ENCODE measurements at places on chromosomes 7 and 10. TPM values are rescaled to one million over a fixed set of nuclear protein-coding genes. Genes with fewer than 3 reads are reported as not detected.

GRCh38 chr7:55774327-55775050, 88.1 kb downstream of the SEPTIN14 start:
- no peak for DNase-seq

CASP7 gene
- 27.9 TPM for polyA plus RNA-seq

GRCh38 chr7:11343818-11344413, 370.2 kb downstream of the PHF14 start:
- DNase-seq = no peak

NRF1 gene
- 26.1 TPM for polyA plus RNA-seq

DNA sequence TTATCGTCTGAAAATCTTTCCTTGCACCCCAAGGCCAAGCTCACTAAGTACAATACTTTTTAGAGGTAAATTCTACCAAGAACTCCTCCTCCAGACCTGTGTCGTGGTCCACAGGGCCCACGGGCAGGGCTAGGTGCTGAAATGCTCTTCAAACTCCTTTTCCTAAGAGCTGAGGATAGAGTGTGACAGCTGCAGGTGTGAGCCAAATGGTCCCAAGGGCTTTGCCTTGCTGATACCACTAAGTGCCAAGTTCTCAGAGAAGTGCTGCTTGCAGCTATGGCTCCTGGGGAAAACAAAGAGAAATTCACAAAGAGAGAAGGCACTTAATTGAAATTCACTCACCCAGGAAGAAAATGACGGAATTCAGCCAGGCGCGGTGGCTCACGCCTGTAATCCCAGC, 868.9 kb upstream of the AUTS2 start:
- no peak for DNase-seq

GRCh38 chr10:46264737-46265368, 21.9 kb upstream of the ANTXRL start:
- DNase-seq = no peak

- no peak for DNase-seq
These were observed 70.6 kb downstream of the NPS start for GRCh38 chr10:127619546-127620325.

TRIL gene
- 65.6 TPM for polyA plus RNA-seq

- DNase-seq = no peak
These were observed 467.0 kb upstream of the POT1 start for GRCh38 chr7:125396466-125397151.

- no peak for DNase-seq
These were observed 102.1 kb upstream of the WDR11 start for GRCh38 chr10:120749072-120749471.

FKBP6 gene
- 0.29 TPM for polyA plus RNA-seq

GRCh38 chr7:159097661-159098423, 46.8 kb downstream of the VIPR2 start:
- no peak for DNase-seq

DNA sequence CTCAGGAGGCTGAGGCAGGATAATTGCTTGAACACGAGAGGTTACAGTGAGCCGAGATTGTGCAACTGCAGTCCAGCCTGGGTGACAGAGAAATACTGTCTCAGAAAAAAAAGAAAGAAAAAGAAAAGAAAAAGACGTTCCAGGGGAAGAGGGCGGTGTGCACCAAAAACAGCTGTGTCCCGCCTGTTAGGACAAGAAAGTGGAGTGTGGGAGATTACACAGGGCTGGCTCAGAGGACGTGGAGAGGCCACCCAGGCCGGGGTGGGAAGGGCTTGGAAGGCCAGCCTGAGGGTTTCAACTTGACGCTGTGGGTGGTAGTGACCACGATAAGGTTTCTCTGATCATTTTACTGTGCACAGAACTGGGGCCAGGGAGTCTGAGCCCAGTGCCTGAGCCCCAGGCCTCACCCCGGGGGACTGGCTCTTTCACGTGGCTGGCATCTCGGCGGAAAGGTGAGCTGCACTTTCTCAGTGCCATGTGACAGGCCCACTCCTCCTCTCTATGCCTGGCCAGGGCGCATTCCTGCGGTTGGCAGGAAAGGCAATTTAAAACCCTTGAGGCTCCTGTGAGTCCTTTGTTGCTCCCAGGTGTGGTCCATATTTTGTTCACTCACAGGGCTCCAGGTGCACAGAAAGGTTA, 13.9 kb downstream of the RHBDD2 start:
- no peak for DNase-seq

SLC18A3 gene
- polyA plus RNA-seq = 0.06 TPM

DNA sequence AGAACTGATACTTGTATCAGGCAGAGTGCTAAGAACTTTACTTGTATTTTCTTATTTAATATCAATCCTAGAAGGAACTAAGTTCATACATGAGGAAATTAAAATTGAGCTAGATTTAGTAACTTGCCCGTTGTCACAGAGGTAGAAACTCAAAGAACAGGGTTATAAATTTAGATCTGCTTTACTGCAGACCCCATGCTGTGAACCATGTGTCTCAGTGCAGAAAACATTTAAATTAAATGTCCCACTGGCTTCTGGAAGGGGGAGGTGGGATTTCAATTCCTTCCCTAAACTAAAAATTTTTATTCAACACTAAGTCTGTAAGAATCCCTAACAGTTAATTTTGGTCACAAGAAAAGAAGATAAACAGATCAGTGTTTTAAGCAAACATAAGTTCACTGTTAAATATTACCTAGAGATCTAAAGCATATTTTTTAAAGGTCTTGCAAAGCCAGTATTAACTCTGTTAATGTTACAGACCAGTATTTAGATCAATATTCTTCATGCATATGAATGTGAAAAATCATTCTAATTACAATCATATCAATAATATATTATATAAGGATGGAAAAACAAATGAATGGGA, 23.1 kb downstream of the WASL start:
- no peak for DNase-seq

DNA sequence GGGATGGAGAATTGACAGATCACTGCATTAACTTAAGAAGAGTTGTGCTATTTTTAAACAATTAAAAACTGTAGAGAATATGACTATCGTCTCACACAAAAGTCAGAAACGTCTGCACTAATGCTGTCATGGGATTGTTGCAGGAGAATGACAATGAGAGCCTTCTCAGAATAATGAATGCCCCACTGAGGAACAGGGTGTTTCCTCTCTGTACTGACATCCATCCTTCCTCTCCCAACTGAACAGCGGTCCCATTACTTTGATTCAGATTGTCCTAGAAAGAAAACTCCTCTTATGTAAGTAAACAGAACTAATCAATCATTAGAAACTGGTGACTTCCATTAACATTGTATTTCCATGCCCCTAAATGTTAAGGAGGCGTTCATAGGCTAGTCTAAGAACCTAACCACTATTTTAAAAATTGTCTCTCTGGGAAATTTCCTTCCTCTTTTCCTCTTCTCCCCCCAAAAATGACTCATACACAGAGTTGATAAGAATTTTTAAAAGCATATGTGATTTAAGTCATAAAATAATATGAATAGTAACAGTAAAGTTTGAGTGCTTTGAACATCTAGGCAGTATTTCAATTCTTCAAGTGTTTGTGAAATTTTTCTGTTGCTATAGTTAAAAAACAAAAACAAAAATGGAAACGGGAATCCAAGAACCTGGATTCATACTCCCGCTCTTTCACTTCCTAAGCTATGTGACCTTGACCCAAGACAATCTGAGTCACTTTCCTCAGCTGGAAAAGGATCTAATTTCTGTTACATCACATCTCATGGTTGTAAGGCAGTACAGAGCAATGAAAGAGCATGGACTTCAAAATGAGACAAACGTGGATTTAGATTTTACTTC, 12.7 kb upstream of the MACC1 start:
- DNase-seq = no peak

ECHS1 gene
- 140 TPM for polyA plus RNA-seq

- DNase-seq = no peak
These were observed 623 bp downstream of the HOXA4 start for GRCh38 chr7:27129729-27130539.

RAMP3 gene
- polyA plus RNA-seq = 16.0 TPM

LRRD1 gene
- 0.11 TPM for polyA plus RNA-seq

ASIC3 gene
- polyA plus RNA-seq = 1.4 TPM

- no peak for DNase-seq
These were observed 143.5 kb downstream of the RGS10 start for GRCh38 chr10:119398996-119399395.

SUGCT gene
- 11.9 TPM for polyA plus RNA-seq

UTF1 gene
- polyA plus RNA-seq = not detected

DNA sequence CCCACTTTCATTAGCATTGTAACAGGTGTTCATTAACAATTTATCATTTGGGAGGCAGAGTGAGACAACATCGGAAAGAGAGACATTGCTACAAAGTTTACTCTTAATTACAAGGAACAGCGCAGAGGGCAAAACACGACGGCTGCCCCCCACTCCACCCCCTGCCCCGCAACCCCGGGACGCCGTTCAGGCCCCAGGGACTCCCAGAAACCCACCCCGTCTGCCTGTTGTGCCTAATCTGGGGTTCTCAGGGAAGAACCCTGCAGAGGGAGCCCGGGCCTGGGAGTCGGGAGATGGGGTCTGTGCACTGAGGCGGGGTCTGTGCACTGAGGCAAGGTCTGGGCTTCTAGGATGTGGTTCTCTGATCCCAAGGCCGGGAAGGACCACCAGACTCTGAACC, 25.2 kb downstream of the UNCX start:
- DNase-seq = no peak

All from left renal cortex interstitium (tissue), 4 donors.